Activated CD4-positive, alpha-beta T cell treated with anti-CD3 and anti-CD28 coated beads, Interleukin-2, amount 10 ng/mL, durations not matched to agents 24 days and 14 days (primary cell): ENCODE measurements at places on chromosomes 6 and 20.

GRCh38 chr6:166558156-166559005, 28.1 kb downstream of the RAMACL start:
- DNase-seq: no peak

DNA sequence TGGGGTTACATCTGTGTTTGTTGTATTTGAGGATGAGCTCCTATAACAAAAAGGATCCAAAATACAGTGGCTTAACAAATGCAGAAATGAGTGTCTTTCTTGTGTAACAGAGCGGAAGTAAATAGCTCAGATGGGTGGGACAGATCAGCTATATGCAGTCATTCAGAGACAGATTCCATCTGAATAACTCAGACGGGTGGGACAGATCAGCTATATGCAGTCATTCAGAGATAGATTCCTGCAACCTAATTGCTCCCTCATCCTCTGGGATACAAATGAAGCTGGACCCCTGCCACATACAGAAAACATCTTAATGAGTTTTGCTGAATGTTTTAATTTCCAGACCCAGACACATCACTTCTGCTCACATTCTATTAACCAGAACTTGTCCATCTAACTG, 332.3 kb downstream of the BCKDHB start:
- no peak for DNase-seq

- DNase-seq: no peak
Measured at GRCh38 chr6:56927538-56928453, 27.1 kb upstream of the BEND6 start.

- DNase-seq: peak; percentile 65
Measured at GRCh38 chr6:116971959-116972358, 94.9 kb downstream of the RFX6 start.

GRCh38 chr20:13211956-13212618, 9.0 kb upstream of the ISM1 start:
- no peak for DNase-seq

GRCh38 chr6:36269834-36270705, at the start of gene PNPLA1:
Gene PNPLA1 (plus strand): TSS chr6:36270060. CDS start chr6:36270460, 400 bp downstream.
- DNase-seq: no peak

DNA sequence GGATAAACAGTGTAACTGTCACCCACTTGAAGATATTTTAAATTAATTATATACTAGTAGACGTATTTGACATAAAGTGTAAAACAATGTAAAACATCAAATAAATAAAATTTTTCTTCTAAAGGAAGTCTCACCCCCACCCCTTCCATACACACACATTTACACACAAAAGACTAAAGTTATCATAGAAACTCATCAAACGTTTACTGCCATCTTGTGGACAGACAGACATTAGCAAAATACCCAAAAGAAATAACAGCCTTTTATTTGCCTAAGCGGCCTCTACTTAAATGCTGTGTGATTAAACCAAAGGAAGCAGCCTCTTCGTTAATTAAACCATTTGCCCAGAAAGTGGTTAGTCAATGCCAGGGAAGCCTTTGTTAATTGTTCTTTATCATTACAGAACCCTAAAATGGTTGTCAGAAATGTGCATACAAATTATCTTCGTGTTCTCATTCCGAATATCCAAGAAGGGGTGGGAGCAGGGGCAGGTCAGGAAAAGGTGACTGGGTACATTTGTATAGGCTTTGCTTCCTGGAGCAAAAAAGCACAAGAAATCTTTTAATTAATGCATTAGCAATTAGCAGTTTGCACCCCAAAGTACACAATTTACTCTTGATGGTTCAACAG, 176.2 kb upstream of the SASH1 start:
- no peak for DNase-seq

GRCh38 chr6:157800420-157801237, 22.4 kb upstream of the SNX9 start:
- DNase-seq: peak; percentile 77

GRCh38 chr20:63747622-63748069, 8.1 kb downstream of the SLC2A4RG start:
- no peak for DNase-seq

DNA sequence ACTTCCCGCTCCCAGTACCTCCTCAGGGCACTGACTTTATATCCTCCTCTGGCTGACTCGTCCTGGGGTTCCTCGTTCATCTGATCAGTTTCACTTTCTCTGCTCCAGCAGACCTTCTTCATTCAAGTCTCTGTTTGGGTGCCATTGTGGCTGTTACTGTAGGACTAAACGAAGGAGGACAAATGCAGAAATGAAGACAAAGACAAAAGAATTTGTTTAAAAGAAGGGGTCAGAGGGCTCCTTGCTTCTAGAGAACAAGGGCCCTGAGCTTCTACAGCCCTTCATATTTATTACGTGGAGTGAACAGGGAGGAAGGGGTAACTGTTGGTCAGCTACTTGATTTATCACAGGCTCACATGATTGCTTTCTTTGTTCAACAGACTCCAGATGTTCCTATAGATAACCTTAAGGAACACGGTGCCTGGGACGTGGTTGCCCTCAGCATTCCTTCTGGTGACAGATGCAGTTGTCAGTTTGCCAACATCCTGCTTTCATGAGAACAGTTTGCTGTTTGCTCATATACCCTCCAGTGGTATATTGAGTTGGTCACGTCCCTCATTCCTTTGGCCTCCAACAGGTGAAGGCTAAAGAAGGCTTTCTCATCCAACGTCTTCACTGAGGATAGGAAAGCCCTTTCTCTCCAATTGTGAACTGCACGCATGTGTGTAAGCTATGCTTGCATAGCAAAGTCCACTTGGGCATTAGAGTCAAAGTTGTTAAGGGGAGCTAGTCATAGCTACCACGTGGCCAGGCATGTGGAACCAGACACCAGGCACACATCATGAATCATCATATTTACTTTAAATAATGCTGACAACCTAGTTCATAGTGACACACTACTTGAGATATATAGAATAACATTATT, 69.1 kb upstream of the BTN3A2 start:
- DNase-seq: peak; percentile 68

- no peak for DNase-seq
Measured at GRCh38 chr6:1724124-1724523, 114.4 kb downstream of the FOXC1 start.

DNA sequence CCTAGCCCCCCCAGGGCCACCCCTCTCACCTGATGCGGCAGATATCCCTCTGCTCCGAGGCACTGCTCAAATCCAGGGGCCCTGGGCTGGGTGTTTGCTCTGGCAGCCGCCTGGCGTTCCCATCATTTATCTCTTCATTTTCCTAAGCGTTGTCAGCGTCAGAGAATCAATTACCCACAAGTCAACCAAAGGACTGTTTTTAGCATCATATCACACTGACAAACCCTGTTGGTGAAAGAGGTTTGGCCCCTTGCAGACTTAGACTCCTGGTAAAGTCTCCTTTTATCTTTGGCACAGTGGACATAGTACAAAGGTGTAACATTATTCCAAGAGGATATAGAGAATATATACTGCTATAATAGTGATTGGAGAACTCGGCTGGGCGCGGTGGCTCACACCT, at the start of gene GHRH:
TSS of gene GHRH (minus strand) at position 101 of the 400 bp plus-strand sequence. CDS start 4,925 bp downstream, outside the sequence.
- DNase-seq: no peak

GRCh38 chr6:52995913-52996645, 995 bp upstream of the GSTA4 start:
- DNase-seq: peak; percentile 76

DNA sequence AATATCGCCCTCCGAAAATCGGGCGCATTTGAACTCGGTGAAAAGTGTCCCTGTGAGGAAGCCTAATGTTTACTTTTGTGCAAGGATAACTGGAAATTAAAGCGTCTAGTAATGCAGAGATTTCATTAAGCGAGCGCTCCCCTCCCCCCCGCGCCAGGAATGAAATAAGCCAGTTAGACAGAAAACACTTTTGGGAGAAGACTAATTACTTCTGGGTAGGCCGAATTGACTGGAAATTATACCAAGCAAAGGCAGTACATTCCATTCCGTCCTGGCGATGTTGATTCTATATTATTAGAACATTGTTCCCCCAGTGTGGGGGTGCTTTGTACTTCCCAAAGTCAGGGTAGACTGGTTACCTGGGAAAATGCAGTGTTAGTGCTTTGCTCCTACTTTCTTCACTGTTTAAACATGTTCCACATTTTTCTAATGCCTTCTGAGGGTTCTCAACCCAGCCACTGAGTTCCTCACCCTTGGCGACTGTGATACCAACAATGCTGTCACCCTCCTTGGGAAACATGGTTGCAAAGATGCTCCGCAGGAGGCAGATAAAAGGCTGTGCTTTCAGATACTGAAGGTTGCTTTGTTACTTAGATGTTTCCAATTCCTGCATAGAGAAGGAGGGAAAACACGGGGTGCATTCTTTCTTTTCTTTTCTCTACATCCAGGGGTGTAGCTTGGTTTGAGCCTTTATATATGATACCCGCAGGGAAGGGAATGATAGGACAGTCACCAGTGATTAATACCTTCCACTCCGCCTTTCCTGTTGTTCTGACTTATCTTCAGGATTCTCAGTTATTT, 2.6 kb downstream of the GJA1 start:
- no peak for DNase-seq

GRCh38 chr6:19394687-19395086, 442.5 kb upstream of the ID4 start:
- DNase-seq: no peak

- peak; percentile 88 for DNase-seq
Measured at GRCh38 chr20:37534401-37535157, 6.9 kb upstream of the BLCAP start.

DNA sequence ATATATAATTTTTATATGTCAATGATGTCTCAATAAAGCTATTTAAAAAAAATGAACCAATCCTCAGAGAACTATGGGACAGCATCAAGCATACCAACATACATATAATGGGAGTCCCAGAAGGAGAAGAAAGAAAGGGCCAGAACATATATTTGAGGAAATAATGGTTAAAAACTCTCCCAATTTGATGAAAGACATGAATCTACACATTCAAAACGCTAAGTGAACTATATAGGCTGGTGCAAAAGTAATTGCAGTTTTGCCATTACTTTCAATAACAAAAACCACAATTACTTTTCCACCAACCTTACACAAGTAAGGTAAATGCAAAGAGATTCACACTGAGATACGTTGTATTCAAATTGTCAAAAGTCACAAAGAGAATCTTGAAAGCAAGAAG, 43.4 kb downstream of the ZNF133 start:
- DNase-seq: no peak

- no peak for DNase-seq
Measured at GRCh38 chr6:150492507-150492906, 107.2 kb upstream of the PLEKHG1 start.

DNA sequence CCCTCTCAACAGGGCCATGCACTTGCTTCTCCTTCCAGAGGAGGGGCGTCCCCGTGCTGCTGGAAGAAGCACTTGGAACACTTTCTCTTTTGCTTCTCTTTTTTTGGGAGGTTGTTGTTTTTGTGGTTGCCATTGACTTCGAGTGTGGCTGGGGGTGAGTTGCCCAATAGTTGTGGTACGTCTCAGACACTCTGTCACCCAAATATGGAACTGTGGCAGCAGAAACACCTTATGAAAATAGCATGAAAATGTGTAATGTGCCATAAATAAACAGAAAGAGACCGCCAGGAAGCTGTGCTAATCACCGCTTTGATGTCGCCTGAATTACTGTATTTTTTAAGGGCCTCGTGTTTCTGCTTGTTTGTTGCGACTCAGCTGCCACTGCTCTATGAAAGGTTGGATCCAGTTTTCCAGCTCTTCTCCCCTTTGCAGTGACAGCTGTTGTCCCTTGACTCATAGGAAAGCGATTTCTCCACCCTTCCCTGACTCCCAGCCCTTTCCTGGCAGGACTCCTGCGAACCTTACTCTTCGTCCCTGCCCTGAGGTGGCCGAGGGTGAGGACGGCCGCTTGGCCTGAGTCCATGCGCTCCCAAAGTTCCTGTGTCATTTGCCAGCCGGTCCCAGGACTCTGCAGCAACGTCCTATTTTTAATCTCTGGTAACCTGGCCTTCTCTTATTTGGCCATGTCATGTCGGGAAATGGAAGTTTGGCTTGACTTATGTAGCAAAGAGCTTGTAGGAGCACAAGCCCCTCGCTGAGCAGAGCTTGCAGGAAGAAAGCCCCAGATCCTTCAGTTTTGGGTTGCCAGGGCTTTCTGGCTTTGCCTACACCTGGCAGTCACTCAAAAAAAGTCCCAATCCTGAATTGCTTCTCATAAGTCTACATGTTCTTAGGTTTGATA, 694.6 kb downstream of the QKI start:
- DNase-seq: no peak

DNA sequence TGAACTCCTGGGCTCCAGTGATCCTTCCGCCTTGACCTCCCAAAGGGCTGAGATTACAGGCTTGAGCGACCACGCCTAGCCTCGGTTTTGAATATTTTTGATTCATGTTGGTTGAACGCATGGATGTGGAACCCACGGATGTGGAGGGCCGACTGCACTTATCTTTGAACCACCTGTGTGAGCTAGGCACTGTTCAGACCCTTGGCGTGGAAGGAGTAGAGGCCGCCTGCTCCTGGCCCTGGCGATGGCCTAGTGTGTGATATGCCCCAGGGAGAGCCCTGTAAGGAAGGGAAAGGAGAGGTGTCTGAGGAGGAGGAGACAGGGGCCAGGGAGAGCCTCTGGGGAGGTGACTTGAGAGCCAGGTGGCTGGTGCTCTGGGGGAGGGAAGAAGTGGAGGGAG, 64.3 kb downstream of the BCAS4 start:
- DNase-seq: no peak

DNA sequence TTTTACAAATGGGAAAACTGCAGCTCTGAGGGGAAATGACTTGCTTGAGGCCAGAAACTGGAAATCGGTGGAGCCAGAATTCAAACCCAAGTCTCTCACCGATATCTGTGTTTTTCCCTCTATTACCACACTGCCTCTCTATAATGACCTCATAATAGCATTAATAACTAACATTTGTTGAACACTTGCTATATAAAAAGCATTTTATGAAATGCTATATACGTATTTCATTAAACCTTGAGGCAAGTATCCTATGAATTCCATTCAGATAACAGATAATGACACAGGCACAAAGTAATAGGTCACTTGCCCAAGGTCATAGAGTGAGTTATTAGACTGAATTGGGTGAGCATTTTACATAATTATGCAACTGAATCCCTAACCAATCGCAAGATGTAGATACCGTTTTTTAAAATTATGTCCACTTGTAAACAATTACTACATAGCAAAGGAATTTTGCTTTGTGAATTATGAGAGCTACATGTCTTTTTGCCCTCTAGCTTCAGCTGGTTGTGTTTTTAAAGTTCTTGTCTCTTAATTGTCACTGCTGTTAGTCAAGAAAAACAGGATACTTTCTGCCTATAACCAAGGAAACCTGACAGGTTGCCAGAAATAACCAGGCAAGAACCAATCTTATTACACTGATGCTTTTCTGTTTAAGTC, 4.7 kb downstream of the DSN1 start:
- no peak for DNase-seq
